ENCODE measurements at places on chromosomes 6 and 20.

- no peak for DNase-seq
These were observed 8.7 kb downstream of the APMAP start for GRCh38 chr20:24983896-24984295.

DNA sequence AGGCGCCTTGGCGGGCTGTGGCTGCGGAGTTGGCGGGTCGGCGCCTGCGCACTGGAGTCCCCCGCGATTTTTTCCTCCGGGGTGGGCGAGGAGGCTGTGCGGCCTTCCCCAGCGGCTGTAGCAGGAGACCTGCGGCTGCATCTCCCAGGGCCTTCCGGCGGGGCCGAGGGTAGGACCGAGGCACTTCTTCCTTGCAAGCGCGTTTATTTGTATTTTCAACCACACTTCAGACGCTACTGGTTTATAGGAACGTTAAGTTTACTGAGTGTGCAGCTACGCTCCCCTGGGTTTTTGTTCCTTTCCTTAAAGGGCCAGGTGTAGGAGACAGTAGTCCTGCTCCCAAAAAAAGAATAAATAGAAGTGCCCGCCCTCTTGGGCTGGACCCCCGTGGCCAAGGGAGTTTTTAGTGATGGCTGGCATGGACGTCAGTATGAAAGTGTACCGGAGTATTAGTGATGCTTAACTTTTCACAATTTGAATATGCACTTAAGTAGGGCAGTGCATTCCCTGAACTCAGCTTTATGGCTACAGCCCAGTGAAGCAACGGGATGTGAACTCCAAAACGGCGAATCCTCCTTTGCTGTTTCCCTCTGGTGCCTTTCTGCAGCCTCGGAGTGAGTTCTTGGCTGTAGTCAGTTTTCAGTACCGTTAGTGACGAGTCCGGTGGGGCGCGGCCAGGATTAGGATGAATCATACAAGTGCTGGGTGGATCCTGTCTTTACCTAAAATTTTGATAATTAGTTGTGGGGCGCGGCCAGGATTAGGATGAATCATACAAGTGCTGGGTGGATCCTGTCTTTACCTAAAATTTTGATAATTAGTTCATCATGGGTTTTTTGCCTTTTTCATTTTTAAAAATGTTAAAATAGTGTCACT lies 1.0 kb upstream of the FBXO5 start:
- peak; percentile 65 for DNase-seq

DNA sequence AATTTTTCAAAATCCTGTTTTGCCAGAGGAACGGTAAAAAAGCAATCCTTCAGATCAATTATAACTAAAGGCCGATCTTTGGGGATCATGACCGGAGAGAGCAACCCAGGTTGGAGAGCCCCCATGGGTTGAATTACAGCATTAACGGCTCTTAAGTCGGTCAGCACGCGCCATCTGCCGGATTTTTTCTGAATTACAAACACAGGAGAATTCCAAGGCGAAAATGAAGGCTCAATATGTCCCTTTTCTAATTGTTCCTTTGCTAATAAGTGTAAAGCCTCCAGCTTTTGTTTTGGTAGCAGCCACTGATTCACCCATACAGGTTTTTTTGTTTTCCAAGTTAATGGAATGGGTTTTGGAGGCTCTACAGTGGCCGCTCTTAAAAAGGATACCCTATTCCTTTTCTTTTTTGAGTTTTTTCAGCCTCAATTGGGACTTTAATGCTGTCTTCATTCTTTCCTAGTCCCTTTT lies 16.9 kb upstream of the PTCRA start:
- no peak for DNase-seq

- DNase-seq: no peak
These were observed 66.3 kb downstream of the SLX4IP start for GRCh38 chr20:10501402-10501801.

GRCh38 chr20:45283551-45284057 lies 23.0 kb upstream of the RBPJL start:
- DNase-seq: no peak

DNA sequence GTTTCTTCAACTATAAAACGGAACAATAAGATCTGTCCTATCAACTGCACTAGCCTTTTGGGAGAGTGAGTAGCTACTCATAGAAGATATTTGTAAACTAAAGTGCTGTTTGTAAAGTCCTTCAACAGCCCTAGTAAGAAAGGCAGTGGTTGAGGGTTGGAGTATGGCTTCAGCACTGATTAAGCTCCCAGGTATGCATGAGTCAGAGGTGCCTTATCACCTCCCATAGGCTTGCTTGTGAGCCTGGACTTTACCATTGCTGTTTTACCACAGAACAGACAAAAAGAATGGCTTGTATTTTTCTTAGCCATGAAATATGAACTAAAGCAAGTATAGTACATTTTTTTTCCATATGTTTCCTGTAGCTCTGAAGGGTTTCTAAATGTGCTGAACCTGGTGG lies 44.1 kb downstream of the SAMD3 start:
- DNase-seq: peak; percentile 46

GRCh38 chr6:155274106-155274505 lies 10.3 kb downstream of the CLDN20 start:
- DNase-seq: no peak

DNA sequence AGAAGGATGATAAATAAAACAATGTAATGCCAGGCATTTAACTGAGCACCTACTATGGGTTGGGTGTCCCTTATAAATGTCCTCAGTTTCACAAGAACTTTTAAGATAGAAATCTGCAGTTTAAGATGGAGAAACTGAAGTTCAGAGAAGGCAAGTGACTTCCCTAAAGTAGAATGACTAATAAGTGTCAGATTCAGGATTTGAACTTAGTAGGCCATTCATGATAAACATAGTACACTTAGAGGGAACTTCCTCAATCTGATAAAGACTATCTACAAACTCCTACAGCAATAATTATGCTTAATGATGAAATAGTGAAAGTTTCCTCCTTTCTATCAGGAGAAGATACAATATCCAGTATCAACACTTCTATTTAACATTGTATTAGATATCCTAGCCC lies 43.9 kb downstream of the NCR2 start:
- DNase-seq: no peak

GRCh38 chr6:118148561-118148960 lies 241.5 kb downstream of the SLC35F1 start:
- no peak for DNase-seq

- no peak for DNase-seq
These were observed 2.9 kb downstream of the FNDC1 start for GRCh38 chr6:159172091-159172491.

DNA sequence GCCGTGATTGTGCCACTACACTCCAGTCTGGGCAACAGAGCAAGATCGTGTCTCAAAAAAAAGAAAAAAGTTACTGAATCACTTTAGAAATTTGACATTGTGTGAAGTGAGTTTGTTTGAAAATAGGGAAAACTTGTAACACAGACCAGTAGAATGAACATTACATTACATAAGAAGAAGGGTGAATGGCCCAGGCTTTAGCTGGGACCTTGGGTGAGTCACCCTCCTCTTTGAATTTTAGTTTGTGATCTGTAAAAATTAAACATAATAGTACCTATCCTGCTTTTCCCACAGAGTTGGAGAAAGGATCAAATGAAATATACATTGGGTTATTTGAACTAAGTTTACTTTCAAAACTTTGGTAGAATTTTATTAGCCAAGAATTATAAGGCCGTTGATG lies 56.3 kb downstream of the KCNS1 start:
- no peak for DNase-seq

DNA sequence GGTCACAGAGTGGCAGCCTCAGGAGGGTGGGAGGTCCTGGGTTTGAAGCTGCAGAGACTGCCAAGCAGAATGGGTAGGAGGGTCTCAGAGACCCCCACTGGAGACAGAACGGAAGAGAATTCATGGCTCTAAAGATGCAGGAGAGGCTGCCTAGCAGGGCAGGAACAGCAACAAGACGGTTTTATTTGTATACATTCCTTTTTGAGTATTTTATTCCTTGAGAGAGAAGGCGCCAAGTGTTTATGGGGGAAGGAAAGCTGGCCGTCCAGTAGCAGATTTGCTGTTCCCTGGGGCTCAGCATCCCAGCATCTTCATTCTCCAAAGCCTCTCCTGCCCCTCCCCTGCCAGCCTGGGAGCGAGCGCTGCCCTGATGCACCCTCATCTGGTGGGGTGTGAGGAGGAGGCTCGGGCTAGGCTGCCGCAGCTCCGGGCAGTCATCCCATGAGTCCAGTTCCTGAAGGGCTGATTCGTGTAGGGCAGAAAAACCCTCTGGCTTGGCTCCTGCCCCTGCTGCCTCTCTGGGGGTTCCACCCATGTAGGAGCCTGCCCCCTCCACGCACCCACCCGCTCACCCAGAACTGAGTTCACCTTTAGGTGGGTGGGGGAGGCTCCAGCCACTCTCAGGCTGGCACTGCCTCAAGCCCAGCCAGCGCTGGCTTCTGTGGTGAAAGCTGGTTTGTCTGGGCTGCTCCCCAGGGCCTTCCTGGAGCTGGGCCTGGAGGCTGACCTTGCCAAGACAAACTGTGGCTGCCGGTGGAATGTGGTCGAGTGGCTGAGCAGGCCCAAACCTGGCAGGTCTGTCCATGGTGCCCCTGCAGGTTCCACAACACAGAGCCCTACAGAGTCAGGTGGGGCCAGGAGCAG lies 32.4 kb downstream of the CPXM1 start:
- no peak for DNase-seq

- DNase-seq: no peak
These were observed 75.7 kb downstream of the DACT2 start for GRCh38 chr6:168243812-168244376.

GRCh38 chr20:57990396-57990987 lies 238.0 kb downstream of the ANKRD60 start:
- peak; percentile 42 for DNase-seq

DNA sequence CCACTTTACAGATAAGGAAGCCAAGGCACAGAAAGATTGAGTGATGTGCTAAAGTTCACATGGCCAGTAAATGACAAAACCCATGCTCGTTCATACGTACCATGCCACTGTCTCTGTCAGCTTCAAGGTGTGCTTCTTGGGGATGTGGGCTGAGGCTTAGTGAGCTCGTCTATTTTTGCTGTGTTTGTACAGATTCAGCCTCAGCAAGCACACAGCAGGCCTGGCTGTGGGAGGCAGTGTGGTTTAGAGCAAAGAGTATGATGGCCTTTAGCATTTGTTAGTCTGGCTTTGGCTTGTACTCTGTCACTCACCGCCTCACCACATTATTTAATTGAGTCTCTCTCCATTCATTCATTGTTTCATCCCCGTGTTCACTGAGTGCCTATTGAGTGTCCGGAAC lies 55.3 kb downstream of the BMP6 start:
- DNase-seq: no peak

- DNase-seq: no peak
These were observed 25.2 kb upstream of the TULP4 start for GRCh38 chr6:158287047-158287446.

DNA sequence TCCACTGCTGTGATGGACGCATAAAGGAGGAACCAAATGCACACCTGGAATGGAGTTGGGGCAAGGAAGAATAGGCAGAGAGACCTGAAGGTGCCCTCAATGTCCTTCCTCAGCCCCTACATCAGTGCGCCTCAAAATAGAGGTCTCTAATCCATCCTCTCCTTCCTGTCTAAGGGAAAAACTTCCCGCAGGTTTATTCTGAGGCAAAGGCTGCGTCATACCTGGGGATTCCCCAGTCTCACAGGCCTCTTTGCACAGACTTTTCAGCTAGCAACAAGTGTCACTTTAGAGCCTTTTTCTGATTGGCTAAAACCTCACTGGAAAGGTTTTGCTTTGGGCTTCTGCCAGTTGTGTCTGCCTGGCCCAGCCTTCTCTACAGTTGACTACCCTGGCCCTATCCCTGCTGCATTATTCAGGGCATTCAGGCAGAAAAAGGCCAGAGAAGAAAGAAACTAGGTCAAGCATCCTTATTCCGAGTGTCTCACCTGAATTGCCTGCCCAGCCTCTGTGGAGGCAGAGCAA lies 1.8 kb upstream of the HLA-DQB1 start:
- peak; percentile 74 for DNase-seq

GRCh38 chr20:45469336-45470261 lies at the start of gene WFDC2:
Gene WFDC2, plus strand, starts transcription at chr20:45469753. Its CDS starts 29 bp downstream, at chr20:45469782.
- DNase-seq: no peak

- no peak for DNase-seq
These were observed 678.3 kb upstream of the NRSN1 start for GRCh38 chr6:23447731-23448130.

DNA sequence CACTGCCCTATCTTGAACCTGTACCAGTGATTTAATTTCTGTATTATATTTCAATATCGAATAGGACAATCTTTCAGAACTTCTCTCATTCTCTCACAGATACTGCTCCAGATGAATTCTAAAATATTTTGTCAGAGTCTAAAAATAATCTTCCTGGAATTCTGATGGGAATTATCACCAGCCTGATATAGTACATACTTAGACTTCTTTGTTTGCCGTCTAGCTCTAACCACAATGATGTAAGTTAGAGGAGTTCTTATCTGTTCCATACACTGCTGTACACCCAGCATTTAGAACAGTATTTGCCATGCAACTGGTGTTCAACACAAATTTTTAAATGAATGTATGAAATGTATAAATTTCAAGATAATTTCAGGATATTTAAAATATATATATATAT lies 1.3 kb upstream of the HUS1B start:
- DNase-seq: no peak

DNA sequence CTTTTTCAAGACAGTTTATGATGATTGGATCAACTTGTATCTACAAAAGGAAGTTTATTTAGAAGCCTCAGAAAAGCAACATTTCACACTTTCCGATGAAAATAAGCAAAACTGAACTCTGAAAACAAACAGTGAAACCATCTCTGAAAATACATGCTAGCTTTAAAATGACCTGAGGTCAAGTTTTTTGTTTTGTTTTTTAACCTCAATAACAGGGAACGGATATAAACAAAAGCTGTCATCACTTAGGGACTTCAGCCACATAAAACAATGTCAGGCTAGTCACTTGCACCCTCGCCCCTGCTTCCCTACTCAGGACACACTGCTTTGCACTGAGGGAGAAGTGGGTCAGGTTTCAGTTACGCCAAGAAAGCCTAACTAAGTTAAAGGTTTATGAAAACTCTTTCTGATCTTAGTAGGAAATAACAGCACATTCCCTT lies 11.6 kb downstream of the BACH2 start:
- DNase-seq: no peak

DNA sequence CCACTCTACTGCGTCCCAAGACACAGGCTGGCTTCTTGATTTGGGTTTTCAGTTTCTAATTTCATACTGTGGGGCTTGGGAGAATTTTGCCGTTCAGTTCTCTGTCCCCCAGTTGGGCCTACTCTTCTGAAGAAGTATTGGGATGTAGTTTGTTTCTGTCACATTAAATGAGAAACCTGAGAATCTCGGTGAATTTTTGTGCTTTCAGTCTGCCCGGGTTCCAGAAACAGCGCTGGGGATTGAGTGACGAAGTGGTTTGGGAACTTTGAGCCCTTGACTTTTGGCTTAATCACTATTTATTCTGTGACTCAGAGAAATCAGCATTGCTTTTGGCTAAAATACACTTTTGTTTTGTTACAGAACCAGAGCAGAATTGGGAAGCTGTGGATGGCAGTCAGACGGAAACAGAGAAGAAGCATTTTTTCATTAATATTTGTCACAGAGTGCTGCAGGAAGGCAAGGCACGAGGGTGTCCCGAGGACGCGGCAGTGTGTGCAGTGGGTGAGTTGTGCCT lies 74.0 kb downstream of the IGF2R start:
- no peak for DNase-seq

GRCh38 chr6:111517965-111518364 lies 34.9 kb upstream of the REV3L start:
- no peak for DNase-seq

GRCh38 chr20:32969356-32970114 lies 34.7 kb downstream of the SUN5 start:
- DNase-seq: no peak

Measured in keratinocyte (primary cell).